Activated naive CD4-positive, alpha-beta T cell treated with anti-CD3 and anti-CD28 coated beads, Interleukin-2, amount 10 ng/mL, durations not matched to agents 7 days and 5 days (primary cell): ENCODE measurements at places on chromosomes 2 and 18.

DNA sequence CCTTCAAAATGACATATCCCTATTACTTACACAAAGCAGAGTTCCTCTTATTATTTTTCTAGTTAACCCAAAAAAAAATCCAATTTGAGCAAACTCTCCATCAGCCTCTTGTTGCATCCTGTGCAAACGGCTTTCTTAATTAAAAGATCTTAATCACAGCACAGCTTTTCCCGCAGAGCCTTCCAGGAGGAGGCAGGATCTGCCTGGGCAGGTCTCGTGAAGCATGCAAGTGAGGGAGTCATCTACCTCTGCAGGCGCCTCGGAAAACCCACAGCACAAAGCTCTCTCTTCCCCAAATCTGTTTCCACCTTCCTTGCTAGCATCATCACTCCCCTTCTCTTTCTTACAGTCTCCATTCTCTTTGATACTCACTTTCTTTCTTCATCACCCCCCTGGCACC lies 100.4 kb downstream of the EN1 start:
- no peak for DNase-seq

- DNase-seq, result no peak
Observed at GRCh38 chr2:226445216-226445861, 354.3 kb downstream of the IRS1 start.

- DNase-seq, result no peak
Observed at GRCh38 chr2:71008342-71008741, 13.7 kb upstream of the TEX261 start.

- no peak for DNase-seq
Observed at GRCh38 chr18:74689251-74689650, 91.6 kb downstream of the ZNF407 start.

DNA sequence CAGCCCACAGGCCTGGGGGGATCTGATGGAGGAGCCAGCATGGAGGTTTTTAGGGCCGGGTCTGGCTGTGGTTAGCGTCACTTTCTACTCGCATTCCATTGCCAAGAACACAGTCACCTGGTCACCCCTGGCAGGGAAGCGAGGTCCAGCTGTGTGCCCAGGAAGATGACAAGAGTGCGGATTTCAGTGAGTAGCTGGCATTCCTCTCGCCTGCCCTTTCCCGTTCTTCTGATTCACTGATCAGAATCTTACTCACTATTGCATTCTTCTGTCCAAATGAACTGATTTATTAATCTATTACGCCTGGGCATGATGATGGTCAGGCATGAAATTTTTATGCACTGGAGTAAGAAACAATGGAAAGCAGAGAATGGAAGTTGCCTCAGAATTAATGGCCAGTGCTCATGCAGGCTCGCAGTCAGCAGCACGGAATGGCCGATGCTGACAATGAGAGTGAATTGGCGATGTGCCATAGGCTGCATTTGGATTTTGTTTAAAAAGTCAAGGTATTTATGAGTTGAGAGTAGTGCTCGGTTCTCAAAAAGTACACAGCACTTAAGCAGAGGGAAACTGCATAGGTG lies 76.4 kb upstream of the MGAT5 start:
- no peak for DNase-seq

DNA sequence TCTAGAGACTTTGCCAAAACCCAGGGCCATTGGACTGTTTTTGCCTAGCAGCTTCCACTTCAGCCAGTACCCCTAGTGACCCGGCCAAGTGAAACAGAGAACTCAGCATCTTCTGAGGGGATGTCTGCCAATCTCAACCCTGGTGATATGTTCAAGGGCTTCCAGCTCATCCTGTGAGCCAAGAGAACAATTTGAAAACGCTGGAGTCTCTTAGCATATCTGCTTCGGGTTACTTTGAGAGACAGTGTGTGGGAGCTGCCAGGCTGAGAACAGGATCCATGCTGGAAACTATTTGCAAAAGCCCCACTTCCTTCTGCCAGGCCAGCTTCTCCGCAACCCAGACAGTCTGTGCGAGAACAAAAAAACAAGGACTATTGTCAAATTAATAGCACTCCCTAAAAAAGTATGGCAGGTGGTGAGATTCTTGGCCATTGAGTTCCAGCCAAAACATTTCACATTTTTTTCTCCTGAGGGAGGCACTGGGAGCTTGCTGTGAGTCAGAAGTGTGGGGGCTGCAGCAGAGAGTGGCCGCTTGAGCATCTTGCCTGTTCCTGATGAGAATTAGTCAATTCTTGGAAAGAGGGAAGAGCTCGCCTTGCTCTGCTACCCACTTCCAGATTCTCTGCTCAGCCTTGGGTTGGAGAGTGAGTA lies 395.6 kb upstream of the TRIB2 start:
- no peak for DNase-seq

- DNase-seq, result no peak
Observed at GRCh38 chr2:158060835-158061435, 40.7 kb upstream of the UPP2 start.

- DNase-seq, result no peak
Observed at GRCh38 chr2:97751752-97752151, 38.4 kb downstream of the ZAP70 start.

GRCh38 chr2:113755835-113756354 lies 547 bp downstream of the SLC35F5 start:
- DNase-seq, result no peak

- no peak for DNase-seq
Observed at GRCh38 chr2:241363426-241363825, 7.3 kb downstream of the FARP2 start.

GRCh38 chr2:159573846-159574606 lies 42.3 kb downstream of the BAZ2B start:
- no peak for DNase-seq

DNA sequence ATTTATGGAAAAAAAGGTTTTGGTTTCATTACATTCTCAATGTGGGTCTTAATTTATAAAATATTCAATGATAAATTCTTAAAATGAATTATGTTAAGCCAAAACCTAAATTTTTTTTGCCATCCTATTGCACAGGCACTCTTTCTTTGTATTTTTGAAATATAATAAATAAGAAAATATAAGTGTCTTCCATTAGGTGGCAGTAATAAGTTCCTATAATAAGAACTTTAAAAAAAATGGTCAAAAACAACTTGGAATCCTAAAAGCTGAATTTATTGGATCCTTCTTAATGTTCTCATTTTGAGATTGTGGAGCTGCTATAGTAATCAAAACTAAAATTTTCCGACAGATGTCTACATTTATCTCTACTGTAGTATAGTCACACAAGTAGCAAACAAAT lies 5.7 kb downstream of the CALCRL start:
- no peak for DNase-seq

DNA sequence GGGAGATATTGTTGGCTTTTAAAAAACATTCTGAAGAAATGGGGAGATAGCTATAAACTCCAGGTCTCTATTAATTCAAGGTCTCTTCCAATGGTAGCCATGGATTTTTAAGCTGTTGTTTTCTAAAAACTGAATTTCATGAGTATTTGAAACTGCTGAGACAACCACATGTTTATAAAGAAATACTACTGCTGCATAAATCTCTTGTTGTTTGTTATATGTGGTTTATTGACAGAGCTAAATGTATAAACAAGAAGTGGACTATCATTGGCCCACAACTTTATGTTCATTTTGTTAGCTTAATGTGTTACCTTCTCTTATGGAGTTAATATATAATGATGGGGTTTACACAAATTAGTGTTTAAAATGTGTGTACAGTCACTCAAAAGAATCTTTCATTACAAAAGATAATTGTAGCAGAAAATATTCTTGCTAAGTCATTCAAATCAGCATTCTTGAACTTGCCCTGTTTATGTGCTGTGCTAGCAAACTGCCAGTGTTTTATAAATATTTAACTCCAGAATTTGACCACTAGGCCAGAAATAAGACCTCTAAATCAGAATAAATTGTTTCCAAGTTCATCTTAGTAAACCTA lies 242.1 kb downstream of the TMX3 start:
- DNase-seq, result no peak

GRCh38 chr2:1622521-1623200 lies 121.7 kb downstream of the PXDN start:
- no peak for DNase-seq

DNA sequence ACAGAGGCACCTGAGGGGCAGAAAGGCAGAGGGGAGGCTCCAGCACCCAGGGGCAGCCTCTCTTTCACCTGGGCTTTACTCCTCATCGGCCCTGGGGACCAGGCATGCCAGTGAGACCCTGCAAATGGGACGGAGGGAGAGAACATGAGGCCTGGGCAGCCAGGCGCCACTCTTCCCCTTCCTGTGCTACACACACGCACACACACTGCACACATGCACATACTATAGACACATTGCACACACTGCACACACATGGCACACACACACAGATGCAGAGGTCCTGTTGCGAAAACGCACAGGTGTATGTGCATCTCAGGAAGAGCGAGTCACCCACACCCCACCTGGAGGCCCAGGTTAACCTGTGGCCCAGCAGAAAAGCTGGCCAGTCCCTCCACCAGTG lies 3.4 kb upstream of the RAB6D start:
- DNase-seq, result no peak

- DNase-seq, result no peak
Observed at GRCh38 chr2:158125756-158126498, 24.3 kb downstream of the UPP2 start.

- no peak for DNase-seq
Observed at GRCh38 chr2:150403457-150403856, 84.0 kb downstream of the RND3 start.

- DNase-seq, result no peak
Observed at GRCh38 chr2:138620431-138620830, 118.9 kb downstream of the SPOPL start.

DNA sequence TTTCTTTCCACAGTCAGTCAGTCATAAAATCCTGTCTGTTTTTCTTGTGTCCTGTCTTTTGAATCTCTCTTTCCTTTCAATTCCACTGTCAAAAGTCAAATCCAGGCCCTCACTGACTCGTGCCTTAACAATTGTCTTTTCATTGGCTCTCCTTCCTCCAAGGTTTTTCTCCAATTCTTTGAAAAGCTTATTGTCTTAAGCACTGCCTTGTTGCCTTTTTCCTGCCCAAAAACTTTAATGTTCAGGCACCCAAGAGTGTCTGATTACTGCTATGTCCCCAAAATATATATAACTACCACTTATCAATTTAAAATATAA lies 13.9 kb upstream of the SULT1C4 start:
- DNase-seq, result no peak

GRCh38 chr2:70314640-70315039 lies 12.8 kb upstream of the FAM136A start:
- DNase-seq, result no peak

GRCh38 chr2:219056176-219056895 lies 4.4 kb downstream of the IHH start:
- DNase-seq, result no peak

DNA sequence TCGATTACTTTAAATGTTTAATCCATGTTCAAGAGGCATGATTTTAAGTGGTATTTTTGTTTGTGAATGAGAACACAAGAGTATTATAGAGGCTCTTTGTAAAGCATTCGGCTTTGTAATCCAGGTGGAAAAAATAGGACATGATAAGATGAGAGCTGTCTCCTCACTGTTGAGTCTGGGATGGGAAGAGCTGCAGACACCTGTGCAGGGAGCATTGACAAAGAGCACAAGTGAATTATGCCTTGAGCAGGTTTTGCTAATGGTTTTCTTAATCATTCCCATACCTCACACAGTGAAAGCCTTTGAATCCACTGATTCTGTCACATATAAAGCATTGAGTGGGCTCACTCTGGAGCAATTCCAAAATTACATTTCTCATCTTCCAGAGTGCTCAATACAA lies 9.6 kb downstream of the COL6A3 start:
- no peak for DNase-seq

DNA sequence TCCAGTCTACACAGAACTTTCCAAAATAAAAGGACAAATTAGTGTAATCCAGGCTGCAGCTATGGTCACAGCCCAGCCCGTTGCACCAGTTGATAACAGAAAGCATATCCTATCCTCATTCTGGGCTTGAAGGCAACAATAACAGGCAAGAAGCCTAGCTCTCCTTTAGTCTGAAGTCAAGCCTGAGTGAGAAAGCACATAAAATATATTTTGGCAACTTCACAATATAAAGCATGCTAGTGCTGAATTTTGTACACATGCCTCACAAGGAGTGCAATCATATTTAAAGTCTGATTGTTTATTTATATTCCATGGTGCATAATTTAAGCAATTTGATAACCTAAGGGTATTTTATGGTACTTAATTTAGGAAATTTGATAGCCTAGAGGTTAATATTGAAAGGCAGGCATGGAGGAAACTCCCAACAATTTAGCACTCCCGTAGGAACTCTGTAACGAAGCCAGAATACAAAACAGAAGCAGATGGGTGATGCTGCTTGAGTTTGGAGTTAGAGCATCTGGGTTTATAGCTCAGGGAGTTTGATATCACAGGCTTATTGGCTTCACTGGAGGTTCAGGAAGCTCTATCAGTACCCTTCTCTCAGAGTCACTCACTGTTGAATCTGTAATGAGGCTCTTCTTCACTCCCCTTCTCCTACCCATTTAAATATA lies 1199.1 kb upstream of the GYPC start:
- no peak for DNase-seq

GRCh38 chr2:242085941-242086621 lies 216.6 kb downstream of the RTP5 start:
- DNase-seq, result peak; percentile 43

- DNase-seq, result peak; percentile 23
Observed at GRCh38 chr2:176188774-176189680, 559 bp downstream of the HOXD1 start.

- no peak for DNase-seq
Observed at GRCh38 chr2:119552902-119553301, 8.7 kb downstream of the CFAP221 start.

DNA sequence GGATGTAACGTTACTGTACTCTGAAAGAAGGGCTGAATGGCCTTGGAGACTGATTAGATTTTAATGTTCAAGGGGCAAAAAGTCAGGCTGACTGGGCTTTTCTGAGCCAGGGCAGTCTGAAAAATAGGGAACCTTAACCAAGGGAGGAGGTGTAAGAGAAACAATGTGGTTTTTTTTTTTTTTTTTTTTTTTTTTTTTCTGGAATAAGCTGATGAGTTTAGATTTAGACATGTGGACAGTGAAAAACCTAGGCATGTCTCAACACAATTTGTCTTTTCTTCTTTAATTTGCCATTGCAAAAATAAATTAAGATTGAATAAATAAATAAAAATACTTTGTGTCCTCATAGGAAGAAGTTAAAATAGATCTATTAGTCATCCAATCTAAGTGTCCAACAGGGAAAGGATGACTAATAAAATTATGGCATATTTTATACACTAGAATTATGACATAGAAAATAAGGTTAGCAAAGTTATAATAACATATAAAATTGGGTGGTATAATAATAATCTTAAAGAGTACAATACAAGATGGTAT lies 237.6 kb upstream of the TRIB2 start:
- DNase-seq, result no peak

DNA sequence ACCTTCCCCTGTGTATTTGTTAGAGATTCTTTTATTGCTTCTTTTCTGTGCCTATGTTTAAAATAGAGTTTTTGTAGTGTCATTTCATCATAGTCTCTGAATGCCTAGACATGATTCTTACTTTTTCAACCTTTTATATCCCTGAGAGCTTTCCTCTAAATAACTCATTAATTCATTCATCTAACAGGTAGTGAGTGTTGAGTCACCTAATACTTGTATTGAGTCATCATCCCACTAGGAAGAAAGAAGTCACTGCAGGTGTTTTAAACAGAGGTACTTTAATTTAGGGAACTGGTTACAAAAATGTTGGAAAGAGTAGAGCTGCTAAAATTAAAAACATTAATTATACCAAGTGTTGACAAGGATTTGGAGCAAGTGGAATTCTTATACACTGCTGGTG lies 18.5 kb upstream of the NMS start:
- no peak for DNase-seq
